Stimulated activated CD8-positive, alpha-beta memory T cell treated with anti-CD3 and anti-CD28 coated beads, Interleukin-15, amount 100 ng/mL, for 24 hours (primary cell): ENCODE measurements at places on chromosomes 3 and 15.

DNA sequence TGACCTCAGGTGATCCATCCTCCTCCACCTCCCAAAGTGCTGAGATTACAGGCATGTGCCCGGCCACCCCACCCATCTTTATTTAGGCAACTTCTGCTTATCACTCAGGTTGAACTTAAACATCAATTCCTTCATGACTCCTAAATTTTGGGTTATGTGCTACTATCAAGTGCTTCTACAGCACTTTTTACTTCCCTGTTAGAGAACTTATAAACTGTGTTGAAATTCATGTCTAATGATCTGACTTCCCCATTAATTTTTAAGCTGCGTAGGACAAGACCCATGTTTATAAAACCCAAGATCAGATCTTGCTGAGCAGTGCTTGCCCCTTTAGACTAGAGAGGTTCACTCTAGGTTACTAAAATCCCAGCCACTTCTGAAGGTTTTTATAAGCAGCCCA, 266.2 kb upstream of the TPRG1 start:
- no peak for DNase-seq

GRCh38 chr15:86042226-86042625, 37.4 kb upstream of the AGBL1 start:
- DNase-seq, result no peak

GRCh38 chr3:125381743-125382142, 6.6 kb upstream of the ZNF148 start:
- no peak for DNase-seq

- no peak for DNase-seq
These were observed 189.7 kb upstream of the STT3B start for GRCh38 chr3:31343075-31343474.

- DNase-seq, result no peak
These were observed 23.1 kb upstream of the MTHFS start for GRCh38 chr15:79919749-79920511.

- DNase-seq, result no peak
These were observed 49.5 kb downstream of the CEP70 start for GRCh38 chr3:138544546-138544945.

DNA sequence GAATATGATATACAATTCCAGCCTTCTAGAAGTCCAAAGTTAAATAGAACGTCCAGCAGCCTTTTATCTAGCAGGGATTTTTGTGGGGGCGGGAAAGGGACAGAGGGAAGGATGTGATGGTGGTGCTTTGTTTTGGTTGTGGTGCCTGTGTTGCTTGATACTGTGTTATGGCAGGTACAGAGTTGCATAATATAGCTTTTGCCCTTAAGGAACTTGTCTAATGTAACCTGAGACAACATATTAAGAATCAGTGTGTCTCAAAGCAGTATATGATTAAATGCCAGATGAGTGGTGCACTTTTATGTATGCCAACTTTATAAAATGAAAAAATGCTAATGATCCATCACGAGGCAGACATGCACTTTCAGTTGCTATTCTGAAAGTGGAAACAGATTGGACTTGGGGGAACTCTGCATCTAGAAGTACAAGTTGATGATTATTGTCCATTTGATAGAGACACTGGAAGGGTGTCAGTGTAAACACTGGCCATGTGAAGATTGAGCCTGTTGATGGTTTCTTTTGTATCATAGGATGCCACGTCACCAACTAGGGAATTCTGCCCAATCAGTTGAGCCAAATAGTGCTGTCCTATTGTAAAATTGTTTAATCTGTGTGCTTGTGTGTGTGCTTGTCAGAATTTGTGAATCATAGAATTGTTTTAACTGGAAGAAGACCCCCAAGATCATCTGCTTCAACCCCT, 23.0 kb downstream of the NEO1 start:
- no peak for DNase-seq

- no peak for DNase-seq
These were observed 29.0 kb downstream of the CHDH start for GRCh38 chr3:53817211-53817610.

- DNase-seq, result no peak
These were observed 165.1 kb upstream of the STAC start for GRCh38 chr3:36215241-36215640.

- no peak for DNase-seq
These were observed 36.6 kb upstream of the UBL7 start for GRCh38 chr15:74497584-74497983.

DNA sequence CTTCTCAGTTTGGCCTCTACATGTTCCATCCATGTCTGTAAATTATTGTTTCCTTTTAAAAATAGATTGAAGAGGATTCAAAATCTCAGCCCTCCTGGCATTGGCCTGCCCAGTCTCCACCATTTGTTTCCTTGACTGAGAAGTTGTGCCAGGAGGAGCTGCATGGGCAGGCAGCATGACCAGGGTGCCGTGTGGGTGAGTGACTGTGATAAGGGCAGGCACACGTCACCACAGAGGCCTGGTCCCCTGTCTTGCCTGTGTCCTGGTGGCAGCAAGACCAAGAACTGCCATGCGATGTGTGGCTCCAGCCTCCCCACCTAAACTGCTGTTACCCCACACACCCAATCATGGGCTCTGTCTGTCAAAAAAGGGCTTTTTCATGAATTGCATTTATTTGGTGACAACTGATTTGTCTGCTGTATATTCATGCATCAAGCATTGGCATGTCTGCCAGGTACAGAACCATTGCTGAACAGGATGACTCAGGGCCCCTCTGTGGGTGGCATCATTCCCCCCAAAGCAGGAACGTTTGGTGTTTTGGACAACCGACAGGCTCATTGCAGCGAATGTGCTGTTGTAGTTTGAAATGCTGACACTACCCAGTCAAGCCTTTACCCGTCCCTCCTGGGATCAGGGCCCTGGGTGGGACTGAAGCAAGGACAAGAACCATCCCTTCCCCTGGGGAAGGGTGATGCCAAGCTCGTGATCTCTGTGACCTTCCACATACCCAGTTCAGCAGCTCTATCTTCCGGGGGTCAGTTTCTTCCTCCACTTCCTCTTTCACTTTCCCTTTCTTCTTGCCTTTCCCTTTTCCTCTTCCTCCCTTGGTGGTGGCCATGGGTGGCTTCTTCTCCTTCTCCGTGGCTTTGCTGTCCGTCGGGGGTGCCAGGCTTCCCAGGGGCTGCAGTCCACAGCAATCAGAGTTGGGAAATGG, 51.6 kb downstream of the TRPM1 start:
- DNase-seq, result no peak

DNA sequence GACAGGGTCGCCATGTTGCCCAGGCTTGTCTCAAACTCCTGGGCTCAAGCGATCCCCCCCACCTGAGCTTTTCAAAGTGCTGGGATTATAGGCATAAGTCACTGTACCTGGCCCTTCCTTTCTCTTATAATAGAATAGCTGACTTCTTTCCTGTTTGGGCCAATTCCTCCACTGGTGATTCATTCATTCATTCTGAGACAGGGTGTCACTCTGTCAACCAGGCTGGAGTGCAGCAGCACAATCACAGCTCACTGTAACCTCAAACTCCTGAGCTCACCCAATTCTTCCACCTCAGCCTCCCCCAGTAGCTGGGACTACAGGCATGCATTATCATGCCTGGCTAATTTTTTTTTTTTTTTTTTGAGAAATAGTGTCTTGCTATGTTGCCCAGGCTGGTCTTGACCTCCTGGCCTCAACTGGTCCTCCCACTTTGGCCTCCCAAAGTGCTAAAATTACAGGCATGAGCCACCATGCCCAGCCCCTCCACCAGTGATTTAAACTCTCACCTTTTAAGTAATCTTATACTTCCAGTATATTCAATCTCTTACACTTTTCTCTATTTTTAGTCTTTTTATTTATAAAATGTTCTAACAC, 20.9 kb downstream of the GNB4 start:
- no peak for DNase-seq

GRCh38 chr3:168157099-168157700, 61.5 kb upstream of the GOLIM4 start:
- no peak for DNase-seq

DNA sequence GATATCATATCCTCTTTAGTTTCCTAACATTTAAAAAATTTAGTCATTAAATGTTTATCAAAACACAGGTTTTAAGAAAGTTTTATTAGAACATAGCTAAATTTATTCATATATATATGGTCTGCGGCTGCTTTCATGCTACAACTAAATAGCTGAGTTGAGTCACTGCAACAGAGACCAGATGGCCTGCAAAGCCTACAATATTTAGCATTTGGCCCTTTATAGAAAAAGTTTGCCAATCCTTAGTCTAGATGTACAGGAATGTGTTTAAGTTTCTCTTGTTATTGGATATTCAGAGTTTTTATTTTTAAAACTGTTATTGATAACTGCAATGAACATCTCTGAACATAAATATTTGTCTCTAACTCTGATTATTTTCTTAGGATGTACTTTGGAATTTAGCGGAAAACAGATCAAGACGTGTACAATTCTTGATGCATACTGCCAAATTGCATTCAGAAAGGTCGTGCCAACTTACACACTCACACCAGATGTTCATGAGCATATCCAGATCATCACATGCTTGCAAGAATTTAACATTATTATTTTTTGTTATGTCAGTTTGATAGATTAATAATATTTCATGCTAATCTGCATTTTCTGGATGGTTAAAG, 157.9 kb downstream of the STAC start:
- no peak for DNase-seq

- DNase-seq, result no peak
These were observed 147.7 kb downstream of the XXYLT1 start for GRCh38 chr3:195123281-195123691.

- no peak for DNase-seq
These were observed 256.4 kb upstream of the MCTP2 start for GRCh38 chr15:93974804-93975481.

DNA sequence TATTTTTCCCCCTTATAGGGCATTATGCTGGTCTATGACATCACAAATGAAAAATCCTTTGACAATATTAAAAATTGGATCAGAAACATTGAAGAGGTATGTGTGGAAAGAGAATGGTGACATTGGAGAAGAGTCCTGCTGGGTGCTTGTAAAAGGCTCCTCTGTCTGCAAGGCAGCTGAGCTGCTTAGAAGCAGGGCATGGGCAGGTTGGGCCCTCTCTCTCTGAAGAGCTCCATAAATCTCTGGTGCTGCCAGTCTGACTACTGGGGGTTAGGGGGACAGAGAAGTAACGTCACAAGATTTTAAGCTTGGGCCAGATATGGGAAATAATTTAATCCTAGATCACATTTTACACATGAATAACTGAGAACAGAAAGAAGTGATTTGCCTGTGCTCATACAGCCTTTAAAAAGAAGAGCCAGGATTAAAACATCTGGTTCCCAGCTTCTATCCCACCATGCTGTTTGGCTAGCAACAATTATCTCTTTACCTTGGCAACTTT, 21.9 kb upstream of the APH1B start:
- no peak for DNase-seq

DNA sequence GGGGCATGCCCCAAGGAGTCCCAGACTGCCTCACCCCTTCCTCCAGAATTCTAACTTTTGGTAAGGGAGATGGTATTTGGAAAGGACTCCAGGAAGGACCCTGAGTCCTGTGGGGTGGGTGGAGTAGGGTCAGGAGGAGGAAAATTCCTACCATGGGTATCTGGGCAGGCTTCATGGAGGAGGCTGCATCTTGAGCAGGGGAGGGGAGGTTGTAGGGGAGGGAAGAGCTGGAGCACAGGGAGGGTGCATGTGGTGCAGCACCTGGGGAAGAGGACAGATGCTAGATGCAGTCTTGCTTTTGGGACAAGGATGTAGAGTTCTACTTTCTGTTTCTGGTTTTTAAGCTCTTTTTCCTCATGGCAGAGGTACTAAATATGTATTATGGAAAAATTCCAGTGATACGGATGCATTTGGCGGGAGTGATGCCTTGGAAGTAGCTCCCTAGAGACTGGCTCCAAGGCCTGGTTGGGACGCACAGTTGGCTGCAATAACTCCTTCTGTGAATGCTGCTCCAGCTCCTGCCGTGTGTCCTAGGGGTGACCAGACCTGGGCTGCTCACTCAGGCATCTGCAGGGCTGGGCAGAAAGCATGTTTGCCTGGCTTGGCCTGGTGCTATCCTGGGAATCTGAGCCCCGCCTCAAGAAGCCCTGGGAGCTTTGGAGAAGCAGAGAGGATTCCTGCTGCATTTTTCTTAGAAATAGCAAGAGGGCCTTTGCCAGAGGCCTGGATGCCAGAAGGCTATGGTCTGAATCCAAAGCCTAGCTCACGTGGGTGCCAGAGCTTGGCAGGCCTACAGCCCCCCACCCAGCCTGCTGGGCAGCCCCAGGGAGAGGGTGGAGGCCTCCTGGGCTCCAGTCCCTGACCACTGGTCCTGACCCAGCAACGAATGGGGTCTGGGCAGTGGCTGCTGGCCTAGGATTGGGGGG, 10.1 kb downstream of the SEMA3F start:
- DNase-seq, result no peak

- DNase-seq, result no peak
These were observed 73.9 kb downstream of the BOC start for GRCh38 chr3:113285226-113285625.

GRCh38 chr15:29750754-29751153, 71.5 kb downstream of the TJP1 start:
- no peak for DNase-seq

GRCh38 chr3:10996345-10997013, 3.9 kb downstream of the SLC6A1 start:
- DNase-seq, result no peak

DNA sequence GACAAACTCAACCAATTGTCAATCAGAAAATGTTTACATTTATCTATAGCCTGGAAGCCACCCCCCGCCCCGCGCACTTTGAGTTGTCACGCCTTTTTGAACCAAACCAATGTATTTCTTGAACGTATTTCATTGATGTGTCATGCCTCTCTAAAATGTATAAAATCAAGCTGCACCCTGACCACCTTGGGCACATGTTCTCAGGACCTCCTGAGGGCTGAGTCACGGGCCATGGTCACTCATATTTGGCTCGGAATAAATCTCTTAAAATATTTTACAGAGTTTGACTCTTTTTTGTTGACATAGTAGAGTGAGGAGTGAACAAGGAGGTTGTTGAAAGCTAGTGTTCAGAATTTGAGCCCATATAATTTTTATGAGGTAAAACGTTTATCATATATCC, 6.5 kb downstream of the MCTP2 start:
- DNase-seq, result no peak

- DNase-seq, result no peak
These were observed 119.1 kb downstream of the GMPS start for GRCh38 chr3:155989536-155989935.

GRCh38 chr3:150227839-150228238, 180.3 kb upstream of the TSC22D2 start:
- DNase-seq, result no peak

- DNase-seq, result no peak
These were observed 186.7 kb downstream of the NLGN1 start for GRCh38 chr3:173584093-173584837.
